ENCODE measurements at places on chromosomes 11 and 22.

DNA sequence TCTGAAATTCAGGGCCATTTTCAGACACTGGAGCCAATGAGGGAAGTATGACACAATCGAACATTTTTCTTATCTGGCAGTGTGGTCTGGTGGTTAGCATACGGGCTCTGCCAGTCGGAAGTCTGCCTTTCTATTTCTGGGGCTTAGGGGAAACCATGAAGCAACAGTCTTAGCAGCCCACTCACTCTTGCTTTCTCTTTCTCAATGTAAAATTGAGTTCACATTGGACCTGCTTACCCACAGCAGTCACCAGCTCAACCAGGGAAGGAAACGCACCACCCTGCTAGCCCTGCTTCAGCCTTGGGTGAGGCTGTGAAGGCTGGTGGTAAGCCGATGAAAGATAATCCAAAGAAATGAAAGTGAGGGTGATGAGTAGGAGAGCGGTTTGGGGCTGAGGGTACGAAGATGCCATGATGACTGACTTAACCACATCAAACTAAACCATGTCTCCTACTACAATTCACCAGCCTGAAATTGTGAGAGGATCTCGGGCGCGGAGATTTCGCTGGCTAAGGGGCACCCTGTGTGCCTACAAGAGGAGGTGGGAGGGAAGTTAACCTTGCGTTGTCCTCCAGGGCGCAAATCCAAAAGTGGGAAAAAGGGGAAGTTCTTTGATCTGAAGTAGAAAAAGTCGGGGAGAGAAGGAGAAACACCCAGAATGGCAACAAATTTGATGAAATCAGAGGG is 2.0 kb upstream of the LMO2 start:
- no peak for DNase-seq

- DNase-seq: peak; percentile 52
Measured at GRCh38 chr22:44870021-44870420, 117.6 kb downstream of the ARHGAP8 start.

DNA sequence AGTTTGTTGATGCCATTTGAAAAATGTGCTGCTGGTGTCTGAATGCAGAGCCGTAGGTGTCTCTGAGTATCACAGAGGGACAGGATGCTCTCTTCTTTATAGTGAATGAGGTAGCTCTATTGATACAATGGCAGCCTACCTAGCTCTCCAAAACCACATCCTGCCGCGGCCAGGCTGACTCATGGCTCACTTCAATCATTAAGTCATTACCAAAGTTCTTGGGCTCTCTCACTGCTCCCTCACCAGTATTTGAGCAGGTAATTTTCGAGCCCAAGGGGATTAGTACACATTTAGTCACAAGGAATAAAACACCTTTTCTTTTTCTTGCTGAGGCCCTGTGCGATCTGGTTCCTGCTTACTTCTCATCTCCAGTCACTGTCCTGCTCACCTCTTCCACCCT is 509.0 kb upstream of the LARGE1 start:
- DNase-seq: no peak

- DNase-seq: no peak
Measured at GRCh38 chr11:92595052-92595451, 370.4 kb downstream of the FAT3 start.

GRCh38 chr22:31160328-31160978 is 471 bp downstream of the RNF185 start:
- DNase-seq: peak; percentile 69

DNA sequence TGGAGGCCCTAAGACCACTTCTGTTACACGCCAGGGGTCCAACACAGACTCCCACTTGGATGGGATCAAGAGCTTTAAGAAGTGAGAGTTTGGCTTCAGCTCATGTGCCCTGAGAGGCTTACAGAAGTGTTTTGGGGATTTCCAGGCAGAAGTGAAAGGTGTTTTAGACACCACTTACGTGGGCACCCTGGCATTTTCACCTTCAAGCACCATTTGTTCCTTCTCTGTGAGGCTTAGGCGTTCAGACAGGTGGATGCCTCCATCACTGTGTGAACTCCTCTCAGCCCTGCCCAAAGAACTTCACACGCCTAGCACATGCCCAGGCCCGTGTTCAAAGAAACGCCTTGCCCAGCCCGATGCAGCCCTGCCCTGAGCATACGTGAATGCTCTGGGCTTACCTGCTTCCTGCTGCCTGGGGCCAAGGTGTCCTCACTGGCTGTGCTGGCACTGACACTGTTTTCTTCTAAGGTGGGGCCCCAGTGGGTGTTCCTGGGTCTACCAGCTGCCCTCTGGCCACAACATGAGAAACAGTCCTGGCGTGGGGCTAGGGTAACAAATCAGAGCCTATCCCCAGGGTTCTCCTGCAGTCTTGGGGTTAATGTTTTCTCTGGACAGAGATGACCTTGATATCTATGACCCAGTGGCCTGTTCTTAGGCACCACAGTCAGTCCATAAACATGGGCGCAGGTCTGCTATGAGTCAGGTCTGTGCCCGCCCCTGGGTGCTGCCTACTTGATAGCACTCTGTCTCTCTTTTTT is 34.0 kb downstream of the AMPD3 start:
- no peak for DNase-seq

DNA sequence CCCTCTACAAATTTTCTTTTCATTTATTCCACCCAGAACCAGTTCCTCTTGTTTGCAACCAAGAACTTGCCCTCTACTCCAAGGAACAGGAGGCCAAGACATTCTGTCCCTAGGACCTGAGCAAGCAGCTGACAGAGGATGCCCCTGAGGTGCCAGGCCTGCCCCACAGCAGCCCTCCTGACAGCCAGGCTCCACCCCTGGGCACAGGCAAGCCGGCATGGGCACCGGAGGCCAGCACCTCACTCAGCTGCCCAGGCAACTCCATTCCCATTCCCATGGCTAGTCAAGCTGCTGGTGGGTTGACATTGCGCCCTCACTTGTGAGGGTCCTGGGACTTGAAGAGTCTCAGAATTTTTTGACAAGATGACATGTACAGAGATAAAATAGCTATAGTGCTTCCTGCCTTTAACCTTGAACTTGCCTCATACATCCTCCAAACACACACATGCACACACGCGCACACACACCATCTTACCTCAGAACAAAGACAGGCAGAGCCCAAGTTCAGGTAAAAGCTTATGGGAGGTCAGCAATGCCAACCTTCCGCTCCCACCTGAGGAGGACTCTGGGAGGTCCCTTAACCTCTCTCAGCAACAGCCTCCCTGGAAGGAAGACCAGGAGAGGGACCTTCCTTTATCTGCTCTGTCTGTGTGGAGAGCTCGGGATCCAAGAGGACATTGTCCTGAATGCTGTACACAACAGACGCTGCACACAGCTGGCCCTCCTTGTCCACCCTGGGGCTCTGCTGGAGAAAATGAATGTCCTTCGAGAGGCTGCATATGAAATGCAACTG is 620.9 kb upstream of the CADM1 start:
- DNase-seq: no peak

DNA sequence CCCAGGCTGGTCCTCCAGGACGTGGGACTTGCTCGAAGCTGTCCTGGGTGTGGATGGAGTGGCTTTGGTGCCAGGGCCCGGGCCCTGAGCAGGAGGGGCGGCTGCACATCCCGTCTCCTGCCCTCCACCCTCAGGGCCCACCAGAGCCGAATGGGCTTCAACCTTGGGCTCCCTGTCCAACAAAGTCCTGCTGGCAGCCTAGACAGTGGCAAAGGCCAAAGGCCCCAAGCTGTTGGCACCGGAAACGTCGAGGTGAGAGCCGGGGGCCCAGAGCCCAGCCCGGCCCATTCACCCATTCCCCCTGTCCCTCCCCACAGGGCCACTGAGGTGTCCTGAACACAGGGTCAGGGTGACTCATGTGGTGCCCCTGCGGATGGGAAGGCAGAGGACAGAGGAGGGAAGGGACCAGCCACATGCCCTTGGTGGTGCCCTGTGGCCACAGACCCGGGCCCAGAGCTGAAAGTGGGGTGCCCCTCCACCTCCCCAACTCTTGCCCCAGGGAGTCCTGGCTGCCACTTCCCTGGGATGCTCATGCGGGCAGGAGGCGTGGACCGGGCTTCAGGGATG is 9.1 kb downstream of the TSPAN32 start:
- DNase-seq: no peak

DNA sequence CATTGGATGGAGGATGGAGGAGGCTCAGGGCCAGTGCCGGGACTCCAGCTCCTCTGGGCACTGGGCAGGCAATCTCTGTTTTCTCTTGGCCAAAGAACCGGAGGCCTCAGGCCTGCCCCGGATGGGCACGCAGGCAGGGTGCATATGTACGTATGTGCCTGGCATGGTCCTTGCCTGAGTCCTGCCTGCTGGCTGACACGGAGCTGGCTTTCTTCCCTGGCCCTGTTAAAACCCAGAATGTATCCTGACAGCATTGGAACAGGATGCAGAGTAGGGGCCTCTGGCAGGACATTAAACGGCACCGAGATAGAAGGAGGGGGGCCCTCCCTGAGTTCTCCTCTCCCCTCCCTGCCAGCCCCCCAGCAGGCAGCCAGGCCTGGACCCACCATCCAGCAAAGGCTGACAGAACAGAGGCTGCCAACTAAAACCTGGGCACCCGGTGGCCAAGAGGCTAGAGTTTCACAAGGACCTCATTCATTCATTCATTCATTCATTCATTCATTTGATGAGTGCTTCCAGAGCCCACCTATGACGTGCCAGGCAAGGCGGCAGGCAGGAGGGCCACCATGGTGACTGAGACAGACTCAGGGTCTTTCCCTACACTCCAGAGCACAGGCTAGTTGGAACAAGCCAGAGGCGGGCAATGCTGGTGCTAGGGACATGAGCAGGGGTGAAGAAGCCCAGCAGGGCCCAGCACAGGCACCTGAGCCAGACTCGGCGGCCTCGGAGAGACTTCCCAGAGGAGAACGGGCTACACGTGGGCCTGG is 28.8 kb downstream of the FLRT1 start:
- no peak for DNase-seq

DNA sequence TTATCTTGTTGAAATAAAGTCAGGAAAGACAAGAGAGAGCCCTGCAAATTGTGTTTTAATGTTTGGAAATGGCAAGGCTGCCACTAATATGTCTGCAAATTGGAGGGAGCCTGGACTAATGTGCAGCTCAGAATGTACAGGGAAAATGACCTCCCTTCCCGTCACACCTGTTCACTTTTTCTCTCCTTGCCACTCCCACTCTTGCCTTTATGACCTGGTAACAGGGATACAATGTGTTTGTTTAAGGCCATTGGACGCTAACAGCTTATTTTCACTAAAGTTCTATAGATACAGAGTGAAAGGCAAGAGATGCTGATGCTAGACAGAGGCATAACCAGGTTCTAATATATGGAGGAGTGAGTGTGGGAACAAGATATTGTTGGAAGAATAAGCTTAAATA is 203.9 kb downstream of the RAB38 start:
- DNase-seq: no peak

DNA sequence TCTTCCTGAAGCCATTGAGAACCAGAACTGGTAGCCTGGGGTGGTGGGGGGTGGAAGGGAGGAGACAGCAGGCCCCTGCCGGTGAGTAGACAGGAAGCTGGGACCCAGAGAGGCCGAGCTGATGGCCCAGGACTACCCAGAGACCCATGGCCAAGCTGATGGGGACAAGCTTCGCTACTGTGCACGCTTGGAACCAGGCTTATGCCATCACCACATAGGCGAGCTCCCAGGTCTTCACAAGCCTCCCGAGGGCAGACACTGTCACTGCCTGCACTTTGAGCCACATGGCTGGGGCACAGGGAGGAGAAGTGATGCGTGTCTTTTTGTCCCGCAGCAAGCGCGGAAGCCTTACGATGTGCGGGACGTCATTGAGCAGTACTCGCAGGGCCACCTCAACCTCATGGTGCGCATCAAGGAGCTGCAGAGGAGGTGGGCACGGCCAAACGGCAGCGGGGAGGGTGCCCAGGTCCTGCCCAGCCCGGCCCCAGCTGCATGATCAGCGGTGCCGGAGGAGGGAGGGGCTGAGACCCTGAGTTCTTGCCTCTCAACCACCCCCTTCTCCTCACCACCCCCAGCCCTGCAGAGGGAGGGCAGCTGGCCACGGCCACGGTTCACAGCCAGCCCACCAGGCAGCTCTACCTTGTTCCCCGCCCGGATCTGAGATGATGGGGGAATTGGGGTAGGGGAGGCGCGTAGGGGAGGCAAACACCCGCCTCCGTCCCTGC is 76.0 kb upstream of the KCNQ1OT1 start:
- no peak for DNase-seq

DNA sequence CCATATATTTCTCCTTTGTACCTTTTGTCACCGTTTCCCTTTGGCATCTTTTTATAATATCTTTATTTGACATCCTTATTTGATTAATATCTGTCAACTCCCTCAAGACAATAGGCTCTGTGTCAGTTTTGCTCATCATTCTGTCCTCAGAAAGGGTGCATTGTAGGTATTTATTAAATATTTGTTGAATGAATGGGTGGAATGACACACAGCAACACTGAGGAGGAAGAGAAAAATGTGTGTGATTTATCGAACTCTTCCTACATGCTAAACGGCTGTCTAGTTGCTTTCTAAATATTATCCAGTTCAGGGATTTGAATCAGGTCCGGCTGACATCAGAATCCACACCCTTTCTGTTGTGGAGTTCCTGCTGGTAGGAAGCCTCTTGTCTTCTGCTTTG is 98.2 kb downstream of the NAV2 start:
- DNase-seq: peak; percentile 38

GRCh38 chr11:46330563-46331281 is 16.5 kb upstream of the DGKZ start:
- no peak for DNase-seq

GRCh38 chr11:23124996-23125395 is 264.7 kb upstream of the CCDC179 start:
- DNase-seq: no peak

- DNase-seq: peak; percentile 48
Measured at GRCh38 chr22:38733329-38733723, 22.5 kb downstream of the SUN2 start.

DNA sequence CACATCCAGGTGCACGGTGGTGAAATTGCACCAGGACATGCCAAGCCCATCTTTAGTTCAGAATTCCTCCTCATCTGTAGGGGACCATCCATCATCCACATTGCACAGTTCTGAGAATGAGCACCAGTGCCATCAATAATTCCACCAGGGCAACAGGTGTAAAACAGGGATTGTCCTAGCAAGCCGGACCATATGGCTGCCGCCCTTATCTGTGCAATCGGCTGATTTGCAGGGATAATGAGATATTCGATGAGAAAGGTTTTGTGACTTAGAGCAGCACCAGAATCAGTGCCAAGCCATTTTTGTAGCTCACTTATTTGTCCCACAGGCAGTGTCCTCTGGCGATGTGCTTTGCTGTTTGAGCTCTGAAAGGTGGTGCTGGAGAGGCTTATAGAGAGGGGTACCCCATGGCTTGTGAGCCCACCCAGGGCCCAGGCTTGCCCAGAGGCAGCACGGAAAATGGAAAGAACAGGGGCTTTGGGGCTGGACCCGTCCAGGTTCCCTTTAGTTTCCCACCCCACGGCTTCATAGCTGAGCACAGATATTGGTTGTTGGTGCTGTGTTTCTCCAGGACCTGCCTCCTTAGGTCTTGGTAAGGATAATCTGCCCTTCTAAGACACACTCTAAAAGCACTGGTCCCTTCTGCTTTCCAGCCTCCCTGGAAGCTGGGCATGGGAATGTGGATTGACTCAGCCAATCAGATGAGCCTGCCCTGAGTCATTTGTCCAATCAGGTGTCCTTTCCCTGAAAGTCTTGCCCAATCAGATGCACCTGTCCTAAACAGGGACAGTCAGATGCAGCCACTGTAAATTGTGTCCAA is 84.0 kb upstream of the SHANK2 start:
- DNase-seq: no peak
